ENCODE measurements at places on chromosomes 1 and 21. TPM values are rescaled to one million over a fixed set of nuclear protein-coding genes. Genes with fewer than 3 reads are reported as not detected.

DNA sequence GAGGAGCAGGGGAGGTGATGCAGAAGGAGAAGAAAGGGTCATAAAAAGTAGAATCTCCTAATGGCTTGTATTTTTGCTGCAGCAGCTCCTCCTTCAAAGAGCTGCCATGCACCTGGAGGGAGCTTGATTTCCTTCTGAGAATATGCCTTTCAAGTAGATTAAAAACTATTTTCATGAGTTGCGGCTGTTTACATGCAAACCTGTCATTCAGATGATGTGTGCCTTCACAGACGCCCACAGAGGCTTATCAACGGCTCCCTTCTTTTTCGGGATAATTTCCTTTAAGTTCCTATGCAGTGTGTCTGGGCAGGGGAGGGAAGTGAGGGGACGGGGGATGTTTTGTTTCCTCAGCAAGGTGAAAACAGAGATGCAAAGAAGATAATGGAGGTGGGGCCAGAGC lies 38.8 kb downstream of the TNR start:
- DNase-seq: no peak

The HTR6 gene
- total RNA-seq: not detected

DNA sequence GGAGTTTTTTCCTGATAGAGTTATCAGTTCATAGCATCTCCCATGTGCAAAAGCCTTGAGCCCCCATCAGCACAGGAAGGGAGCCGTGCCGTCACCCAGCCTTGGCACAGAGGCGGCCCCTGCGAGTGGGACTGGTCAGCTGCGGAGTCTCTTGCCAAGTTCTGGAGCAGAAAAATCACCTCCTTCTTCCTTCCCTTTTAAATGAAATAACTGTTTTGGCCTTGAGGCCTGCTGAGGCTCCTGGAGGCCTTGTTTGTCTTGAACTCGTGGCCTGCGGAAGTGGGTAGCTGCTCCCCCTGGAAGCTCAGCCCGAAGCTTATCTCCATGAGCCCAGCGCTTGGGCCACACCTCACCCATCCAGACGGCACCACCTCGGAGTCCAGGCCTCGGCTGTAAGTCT lies 145.7 kb upstream of the TMEM51 start:
- DNase-seq: no peak

- no peak for DNase-seq
Measured at GRCh38 chr1:83735526-83735925, 263.4 kb downstream of the TTLL7 start.

The CHAF1B gene
- 17.1 TPM for total RNA-seq

The RGS4 gene
- 27.5 TPM for total RNA-seq

The CTTNBP2NL gene
- 77.4 TPM for total RNA-seq

DNA sequence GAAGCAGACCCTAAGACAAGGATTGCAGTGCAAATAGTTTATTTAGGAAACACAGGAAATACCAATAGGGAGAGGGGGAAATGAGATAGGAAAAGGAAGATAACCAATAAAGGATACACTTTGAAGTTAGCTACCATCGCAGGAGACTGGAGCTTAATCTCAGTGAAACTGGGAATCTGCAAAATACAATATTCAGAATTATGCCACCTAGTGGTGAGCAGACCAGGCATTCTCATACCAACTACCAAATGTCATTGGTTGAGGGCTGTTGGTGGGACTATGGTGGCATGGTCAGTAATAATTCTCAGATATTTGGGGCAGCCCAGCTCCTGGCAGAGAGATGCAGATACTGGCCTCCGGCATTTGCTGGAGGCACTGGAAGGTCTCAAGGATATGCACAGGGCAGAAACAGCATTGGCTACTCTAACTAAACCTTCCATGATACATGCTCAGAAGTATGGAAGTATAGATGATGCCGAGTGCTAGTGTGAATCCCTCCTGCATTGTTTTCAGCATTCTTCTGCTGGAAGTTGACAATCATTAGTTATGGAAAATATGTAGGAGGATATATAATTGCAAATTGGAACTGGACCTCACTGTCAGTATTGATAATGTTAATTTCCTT lies 11.8 kb upstream of the ZFP69B start:
- DNase-seq: no peak

DNA sequence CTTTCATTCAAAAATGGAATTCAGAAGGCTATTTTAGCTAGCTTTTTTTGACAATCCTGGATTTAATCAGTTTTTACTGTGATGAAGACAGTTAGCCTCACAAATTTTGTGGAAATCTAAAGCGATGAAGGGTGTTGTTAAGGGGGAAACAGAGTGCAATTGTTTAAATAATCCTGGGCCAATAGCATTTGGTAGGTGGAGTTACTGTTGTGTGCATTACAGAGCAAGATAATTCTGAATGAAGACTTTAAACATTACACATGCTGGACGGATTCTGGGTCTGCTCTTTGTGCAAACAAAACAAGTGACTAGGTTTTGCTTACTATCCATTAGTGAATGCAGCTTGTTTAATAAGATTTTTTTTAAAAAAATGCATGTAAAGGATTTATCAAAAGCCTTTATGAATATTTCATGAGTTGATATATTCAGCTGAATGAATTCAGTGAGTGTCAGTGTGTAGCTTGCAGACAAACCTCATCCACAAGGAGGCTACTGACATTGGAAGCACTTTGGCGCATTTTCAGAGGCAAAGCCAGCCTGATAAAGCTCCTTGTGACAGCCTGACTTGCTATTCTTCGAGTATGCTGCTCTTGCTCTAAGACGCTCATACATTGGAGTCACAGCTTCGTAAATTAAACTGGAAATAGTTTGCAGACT lies 199.6 kb downstream of the PDE4B start:
- DNase-seq: no peak

The RPS27 gene
- 2,920 TPM for total RNA-seq

- DNase-seq: no peak
Measured at GRCh38 chr1:217354895-217355294, 276.0 kb downstream of the GPATCH2 start.

DNA sequence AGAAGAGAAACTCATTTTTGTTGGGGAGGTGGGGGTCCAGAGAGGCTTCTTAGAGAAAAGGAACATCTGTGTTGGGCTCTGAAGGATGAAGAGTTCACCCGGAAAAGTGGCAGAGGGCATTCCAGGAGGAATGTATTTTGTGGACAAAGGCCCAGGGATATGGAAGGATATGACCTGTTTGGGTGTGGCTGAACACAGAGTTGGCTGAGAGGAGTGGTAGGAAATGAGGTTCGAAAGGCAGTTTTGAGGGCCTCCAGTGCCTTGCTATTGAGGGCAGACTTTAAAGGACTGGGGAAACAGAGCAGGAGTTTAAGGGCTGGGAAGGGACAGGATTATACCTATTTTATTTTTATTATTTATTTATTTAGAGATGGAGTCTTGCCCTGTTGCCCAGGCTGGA lies 27.3 kb upstream of the WASF2 start:
- no peak for DNase-seq

DNA sequence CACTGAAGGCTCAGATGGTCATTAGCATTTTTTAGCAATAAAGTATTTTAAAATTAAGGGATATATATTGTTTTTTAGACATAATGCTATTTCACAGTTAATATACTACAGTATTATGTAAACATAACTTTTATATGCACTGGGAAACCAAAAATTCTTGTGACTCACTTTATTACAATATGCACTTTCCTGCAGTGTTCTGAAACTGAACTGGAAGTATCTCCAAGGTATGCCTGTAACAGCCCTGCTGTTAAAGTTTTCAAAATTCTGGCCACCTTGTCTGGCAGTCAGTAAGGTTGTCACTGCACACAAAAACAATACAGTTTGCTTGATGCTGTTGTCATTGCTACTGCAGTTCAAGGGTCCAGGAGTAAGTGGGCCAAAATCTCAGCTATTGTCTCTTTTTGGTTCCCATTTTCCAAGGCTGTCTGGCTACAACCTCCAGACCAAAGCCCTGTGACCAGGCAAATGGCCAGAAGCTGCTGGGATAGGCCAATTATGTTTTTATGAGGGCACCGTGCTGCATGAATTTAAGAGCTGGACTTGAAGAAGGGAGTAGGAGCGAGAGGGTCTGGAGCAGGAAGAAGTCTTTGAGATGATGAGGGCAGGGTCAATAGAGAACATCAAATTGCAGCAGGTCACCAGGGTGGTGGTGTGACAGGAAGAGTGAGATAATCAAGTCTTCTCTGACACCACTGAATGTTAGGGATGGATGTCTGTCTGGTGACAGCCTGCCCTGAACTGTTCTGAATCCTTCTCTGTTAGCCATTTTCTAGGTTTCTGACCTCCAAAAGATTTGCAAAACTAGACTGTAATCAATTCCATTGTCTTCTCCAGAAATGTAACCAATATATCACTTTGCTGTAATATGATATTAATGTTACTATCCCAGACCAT lies 82.3 kb upstream of the CACHD1 start:
- no peak for DNase-seq

- no peak for DNase-seq
Measured at GRCh38 chr1:65289449-65289848, 19.9 kb upstream of the DNAJC6 start.

DNA sequence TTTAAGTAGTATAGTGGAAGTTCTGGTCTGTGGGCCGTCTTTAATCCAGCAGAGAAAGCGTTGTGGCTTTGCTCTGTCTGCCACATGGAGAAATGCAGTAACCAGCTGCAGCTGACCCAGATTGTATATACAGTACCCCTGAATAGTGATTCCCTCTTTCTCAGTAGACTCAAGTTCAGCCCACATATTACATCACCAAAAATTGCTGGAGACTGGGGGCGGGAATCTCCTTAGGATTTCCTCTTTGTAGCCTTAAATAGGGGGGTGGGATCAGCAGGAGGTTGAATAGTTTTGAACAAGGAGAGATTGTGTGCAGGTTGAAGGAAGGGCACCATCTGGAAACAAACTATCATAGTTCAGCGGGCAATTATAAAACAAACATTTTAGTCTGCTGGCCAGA lies at the start of gene ANGPTL1:
Gene ANGPTL1, minus strand, starts transcription at position 134 of the 400 bp plus-strand sequence. CDS start 5,301 bp downstream, outside the sequence.
- DNase-seq: no peak

DNA sequence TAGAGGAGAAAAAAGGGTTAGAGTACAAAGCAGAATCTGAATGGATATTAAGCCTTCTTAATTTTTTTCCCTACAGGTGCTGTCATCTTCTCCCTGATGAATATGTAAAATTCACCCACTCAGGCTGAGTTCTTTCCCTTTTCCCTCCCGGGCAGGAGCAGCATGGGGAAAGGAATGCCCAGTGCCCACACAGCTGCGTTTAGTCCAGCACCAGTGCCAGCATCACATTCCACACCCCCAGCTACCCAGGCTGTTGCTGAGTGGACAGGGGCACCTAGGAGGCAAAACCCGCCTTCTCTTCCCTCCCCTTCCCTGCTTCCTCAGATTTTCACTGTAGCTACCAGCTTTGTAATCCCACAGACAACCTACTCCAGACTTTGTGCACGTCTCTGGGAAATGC lies 3.4 kb upstream of the CADM3 start:
- DNase-seq: no peak

The AGBL4 gene
- total RNA-seq: 0.79 TPM

The SLC45A3 gene
- total RNA-seq: 4.2 TPM

Data from type B pancreatic cell (in vitro differentiated cells).